Activated T-helper 9 cell treated with anti-CD3 and anti-CD28 coated beads, Interleukin-2, amount 50 U/mL, for 16 hours (primary cell): ENCODE measurements at places on chromosomes 2 and 18.

- no peak for DNase-seq
Observed at GRCh38 chr2:197256547-197257170, 53.9 kb downstream of the ANKRD44 start.

- DNase-seq, result no peak
Observed at GRCh38 chr2:154484338-154485099, 214.0 kb upstream of the KCNJ3 start.

DNA sequence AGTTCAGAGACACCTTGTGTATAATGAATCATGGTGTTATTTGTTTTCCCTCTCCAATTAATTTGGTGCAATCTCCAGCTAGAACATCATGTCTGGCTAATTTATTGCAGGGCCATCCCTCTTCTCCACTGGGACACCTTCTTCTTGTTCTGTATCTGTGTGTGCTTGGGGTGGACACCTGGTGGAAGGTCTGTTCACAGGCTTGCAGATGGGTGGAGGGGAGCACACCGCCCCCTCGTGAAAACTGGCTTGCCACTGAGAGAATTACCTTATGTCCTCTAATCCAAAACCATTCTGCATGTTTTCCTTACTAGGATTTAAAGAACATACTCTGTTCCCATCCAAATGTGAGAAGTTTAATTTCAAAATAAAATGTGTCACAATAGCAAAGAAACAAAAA, 1160.4 kb upstream of the ZEB2 start:
- no peak for DNase-seq

GRCh38 chr2:443216-443615, 155.3 kb upstream of the ALKAL2 start:
- DNase-seq, result no peak

GRCh38 chr2:133200684-133201421, 367.4 kb downstream of the NCKAP5 start:
- no peak for DNase-seq

DNA sequence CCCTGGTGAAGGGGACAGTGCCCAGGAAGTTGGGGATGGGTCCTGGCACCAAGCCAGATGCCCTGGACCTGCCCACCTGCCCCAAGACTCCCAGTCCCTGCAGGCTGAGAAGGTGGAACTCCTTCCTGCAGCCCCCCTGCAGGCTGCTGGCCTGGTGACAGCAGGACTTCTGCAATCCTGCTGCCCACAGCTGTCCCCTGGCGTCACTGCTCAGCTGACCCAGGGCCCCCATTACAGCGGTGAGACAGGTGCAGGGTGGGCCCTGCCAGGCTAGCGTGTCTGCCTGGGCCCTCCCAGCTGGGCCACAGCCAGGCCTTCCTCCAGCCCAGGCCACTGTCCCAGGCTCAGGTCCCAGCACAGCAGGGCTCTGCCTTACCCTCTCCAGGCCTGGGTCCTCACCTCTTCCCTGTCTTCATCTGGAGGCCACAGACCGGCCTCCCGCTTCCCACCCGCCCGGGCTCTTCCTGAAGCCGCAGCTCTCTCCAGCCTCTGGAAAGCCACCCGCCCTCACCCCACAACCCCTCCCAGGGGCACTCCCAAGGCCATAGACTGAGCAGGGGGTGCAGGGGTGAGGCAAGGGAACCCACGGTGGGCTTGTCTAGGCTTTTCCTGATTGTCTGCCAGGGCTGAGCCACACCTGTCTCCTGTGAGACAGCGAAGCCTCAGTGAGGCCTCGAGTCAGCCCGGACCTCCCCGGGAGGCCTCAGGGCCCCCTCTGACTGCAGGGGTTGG, 8.8 kb upstream of the ERFE start:
- no peak for DNase-seq

- DNase-seq, result no peak
Observed at GRCh38 chr2:234491897-234492296, 5.0 kb downstream of the ARL4C start.

- DNase-seq, result no peak
Observed at GRCh38 chr2:119482481-119483394, 41.5 kb downstream of the SCTR start.

DNA sequence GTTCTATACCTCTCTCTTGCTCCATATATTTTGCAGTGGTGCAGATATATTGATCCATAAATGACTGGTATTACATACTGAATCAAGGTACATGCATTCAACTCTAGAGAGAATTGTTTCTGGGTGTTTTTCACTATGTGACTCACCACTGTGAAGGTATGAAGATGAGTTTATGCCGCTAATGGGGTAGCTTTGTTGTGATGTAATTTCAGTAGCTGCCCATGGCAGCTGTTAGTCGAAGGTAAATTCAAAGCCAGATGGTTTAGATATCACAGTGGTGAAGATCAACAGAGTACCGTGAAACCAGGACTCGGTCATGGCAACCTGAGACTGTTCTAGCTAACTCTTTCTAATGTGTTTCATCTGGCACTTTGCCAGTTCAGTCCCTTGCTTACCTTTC, 50.4 kb downstream of the PKP4 start:
- DNase-seq, result no peak

- DNase-seq, result no peak
Observed at GRCh38 chr2:152334701-152335015, 316 bp upstream of the FMNL2 start.

DNA sequence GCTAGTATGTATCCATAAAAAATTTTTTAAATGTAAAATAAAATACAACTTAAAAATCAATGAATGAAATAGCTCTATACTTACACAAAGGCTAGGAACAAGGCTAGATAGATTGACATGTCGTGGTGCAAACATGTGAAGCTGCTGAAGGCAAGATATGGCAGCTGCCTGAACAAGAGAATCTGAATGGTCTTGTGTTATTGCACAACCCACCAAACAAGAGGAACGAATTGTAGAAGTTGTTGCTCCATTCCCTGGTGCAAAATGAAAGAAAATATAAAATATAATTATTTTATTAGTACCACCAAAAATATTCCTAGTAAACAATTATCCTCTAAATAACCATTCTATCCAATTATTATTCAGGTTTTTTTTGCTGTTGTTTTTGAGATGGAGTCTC, 46.4 kb downstream of the HEATR5B start:
- no peak for DNase-seq

DNA sequence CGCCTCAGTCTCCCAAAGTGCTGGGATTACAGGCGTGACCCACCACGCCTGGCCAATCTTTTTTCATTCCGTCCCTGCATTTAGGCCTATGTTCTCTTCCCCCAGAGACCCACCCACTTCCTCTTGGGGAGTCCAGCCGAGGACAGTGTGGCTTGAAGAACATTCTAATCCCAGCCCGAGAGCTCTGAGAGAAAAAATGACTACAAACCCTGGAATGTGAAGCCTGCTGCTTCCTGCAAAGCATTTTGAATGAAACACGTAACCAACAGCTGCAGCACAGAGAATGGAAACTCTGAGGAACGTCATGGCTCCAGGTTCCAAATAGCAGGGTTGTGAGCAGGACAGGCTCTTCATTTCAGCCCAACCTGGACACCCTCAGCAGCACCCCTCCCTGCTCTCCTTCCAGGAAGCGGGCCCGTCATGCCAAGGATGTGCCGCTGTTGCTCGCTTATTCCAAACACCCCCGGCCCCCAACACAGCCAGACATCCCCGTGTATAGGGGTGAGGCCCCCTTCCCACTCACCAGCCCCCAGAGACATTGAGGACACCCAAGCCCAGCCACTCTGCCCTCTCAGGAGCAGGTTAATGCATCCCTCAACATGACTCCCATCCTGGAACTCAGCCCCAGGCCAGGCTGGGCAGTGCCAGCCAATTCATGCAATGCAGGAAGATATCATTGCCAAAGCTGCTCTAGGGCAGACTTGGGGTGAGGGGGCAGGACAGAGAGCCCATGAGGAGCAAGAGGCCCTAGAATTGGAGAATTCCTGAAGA, 139.8 kb downstream of the ZFP36L2 start:
- DNase-seq, result no peak

DNA sequence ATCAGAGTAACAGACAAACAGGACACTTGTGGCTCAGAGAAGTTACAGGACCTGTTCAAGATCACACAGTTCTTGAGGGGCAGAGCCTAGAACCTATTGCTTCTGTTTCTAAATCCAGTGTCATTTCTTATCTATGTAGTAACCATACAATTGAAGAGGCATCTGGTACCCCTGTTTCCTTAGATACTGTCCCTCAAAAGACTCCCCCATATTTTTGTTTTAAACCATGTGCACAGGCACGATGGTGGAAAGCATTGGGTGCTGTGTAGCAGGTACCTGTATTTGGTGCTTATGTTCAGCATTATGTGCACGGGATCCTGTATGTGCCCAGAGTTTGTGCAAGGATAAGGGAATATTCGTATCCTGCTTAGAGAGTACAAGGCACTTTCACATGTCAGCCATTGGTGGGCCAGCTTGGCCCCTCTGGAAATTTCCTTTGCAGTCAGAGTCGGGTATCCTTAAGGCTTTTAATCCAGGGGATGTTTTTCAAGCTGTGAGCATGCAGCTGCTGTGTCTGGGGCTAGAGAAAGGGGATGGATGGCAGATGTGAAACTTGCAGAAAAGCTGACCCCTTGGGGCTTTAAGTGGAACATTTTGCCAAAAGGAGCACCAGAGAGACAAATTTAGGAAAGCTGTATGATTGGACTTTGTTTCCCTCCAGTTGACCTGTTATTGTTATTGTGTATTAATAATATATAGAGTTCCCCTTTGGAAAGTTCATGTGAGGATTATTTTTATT, 2.1 kb downstream of the LBH start:
- no peak for DNase-seq

DNA sequence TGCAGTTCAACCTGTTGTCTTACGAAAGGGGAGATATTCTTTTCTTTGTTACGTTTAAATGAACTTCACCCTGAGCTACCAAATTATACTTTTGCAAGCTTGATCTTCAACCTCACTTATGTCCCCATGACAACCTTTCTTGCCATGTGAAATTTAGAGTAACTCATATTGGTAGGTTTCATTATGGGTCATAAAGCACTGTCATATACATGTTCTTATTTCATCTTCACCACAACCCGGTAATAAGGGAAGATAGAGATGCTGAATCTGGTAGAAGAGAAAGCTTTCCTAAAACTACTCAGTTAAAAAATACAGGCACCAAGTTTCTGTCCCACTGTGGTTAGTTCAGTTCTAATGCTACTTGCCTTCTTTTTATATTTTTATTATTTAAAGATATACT, 208.5 kb upstream of the NRP2 start:
- DNase-seq, result no peak

DNA sequence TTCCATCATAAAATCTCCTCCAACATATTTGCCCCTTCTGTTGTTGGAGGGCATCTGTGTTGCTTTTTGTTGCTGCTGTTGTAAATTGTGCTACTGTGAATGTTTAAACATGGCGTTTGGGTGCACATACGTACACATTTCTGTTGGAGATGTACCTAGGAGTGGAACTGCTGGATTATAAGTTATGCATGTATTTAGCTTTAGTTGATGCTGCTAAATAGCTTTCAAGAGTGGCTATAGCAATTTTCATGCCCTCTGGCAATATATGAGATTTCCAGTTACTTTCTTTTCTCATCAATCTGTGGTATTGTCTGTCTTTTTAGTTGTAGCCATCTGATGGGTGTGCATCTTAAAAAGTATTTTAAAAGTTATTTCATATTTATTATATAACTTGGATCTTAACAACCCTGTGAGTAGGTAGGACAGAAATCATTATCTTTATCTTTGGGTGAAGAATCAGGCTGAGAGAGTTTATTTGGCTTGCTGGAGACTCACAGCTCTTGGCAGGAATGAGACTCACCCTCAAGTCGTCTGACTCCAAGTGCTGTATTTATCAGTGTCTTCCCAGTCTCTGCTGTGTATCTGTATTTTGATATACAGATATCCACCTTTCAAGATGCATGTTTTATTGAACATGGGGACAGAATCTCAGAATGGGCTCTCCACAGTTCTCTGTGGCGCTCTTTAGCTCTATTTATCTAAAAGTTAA, 16.9 kb downstream of the ZNF236 start:
- DNase-seq, result no peak

- DNase-seq, result no peak
Observed at GRCh38 chr2:110713513-110714362, 18.6 kb upstream of the ACOXL start.
